ENCODE measurements at places on chromosomes 13 and 19.

DNA sequence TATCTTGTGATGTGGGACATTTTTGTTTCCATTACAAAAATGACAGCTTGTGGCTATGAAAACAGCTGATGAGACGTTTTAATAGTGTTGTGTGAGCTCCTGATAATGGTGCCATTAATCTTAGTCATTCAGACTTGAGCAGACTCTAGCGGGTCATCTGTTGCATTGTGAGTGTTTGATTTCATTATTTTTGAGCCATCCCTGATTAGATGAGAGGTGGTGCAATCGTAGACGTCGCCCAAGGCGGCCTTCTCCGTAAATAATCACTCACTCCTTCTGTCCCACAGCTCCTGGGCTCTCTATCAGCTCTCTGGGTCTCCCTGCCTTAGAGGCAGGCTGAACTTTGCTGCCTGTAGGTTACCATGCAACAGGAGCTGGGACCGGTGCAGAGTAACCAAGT lies 528.0 kb upstream of the SGCG start:
- DNase-seq, result no peak

GRCh38 chr13:30712536-30713532 lies 22.5 kb upstream of the ALOX5AP start:
- no peak for DNase-seq

GRCh38 chr19:47096100-47096704 lies 17.4 kb downstream of the ZC3H4 start:
- DNase-seq, result no peak

GRCh38 chr13:68440874-68441273 lies 1210.7 kb upstream of the PCDH9 start:
- DNase-seq, result no peak

GRCh38 chr13:81781471-81781870 lies 1440.5 kb upstream of the SPRY2 start:
- no peak for DNase-seq

DNA sequence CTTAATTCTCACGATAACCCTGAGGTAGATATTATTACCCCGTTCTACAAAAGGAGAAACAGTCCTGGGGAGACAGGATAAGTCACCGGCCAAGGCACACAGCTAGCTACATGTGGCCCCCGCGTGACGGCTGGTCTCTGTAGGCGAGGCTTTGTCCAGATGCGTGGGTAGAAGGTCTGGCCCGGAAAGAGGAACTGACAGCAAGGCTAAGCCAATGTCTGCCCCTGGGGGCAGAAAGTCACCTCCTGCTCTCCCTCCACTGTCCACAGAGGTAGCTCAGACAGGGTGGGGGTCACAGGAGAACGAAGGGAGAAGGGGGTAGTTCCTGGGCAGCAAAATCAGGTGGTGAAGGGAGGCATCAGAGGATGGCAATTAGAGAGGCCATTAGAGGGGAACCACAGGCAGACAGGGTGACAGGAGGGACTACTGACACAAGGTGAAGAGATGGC lies 1.8 kb downstream of the APOC4 start:
- no peak for DNase-seq

GRCh38 chr13:44101347-44102083 lies 221.8 kb downstream of the LACC1 start:
- DNase-seq, result no peak

- no peak for DNase-seq
Observed at GRCh38 chr13:53038993-53039392, 10.4 kb downstream of the OLFM4 start.

GRCh38 chr19:34317311-34317927 lies 47.6 kb upstream of the GPI start:
- DNase-seq, result no peak

GRCh38 chr13:30745906-30746686 lies 10.8 kb downstream of the ALOX5AP start:
- no peak for DNase-seq

- DNase-seq, result no peak
Observed at GRCh38 chr19:50646074-50646807, 3.0 kb upstream of the C19orf81 start.

DNA sequence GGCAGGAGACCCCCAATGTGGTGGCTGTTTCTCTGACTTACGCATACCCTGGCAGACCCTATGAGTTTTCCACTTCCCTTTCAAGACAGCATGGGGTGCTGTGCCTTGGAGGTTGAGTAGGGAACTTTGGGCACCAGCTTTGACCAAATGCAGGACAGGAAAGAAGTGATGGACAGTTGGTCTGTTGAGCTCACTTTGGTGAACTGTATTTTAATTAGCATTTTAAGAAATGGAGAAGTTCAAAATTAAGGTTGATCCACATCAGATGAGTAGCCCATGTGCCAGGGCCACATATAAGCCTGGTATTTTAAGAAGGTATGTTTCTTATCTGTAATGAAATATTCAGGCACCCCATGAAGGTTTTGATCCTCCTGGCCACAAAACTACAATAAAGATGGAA lies 46.1 kb upstream of the RAP2A start:
- DNase-seq, result no peak

GRCh38 chr13:61162636-61163035 lies 253.0 kb downstream of the PCDH20 start:
- no peak for DNase-seq

DNA sequence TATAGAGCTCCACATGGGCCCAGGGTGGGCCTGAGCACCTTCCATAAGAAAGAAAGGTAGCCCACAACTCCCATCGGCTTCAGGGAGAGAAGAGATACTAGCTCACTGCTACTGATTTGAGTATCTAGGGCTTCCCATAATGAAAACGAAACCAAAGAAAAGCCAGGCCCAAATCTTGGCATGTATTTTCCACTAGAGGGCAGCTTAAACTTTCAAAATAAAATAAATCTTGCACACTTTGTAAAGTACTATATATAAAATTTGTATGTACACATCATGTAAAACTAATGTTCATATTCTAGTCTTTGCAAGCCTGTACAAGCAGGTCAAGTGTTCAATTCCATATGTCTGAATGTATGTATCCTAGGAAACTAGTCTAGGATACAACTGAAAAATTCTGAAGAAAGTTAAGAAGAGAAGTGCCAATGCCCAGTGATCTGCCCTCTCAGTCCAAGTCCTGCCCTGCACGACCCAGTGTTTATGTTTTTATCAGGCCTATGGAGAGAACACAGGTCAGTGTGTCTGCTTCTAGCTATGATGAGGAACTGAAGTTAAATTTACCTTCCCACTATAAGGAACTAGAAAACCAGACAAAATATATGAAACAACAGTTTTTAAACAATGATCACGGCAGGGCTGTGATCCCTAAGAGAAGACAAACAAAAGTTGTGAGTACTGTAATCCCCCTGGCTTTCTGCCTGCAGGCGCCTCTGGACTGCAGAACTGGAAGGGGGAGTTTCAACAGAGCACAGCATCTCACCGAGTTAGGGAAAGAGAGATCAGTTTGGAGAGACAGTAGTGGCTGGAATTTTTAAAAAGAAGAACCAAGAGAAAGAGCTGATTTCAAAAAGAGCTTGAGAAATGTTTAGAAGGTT lies 475.7 kb downstream of the UQCRFS1 start:
- no peak for DNase-seq

GRCh38 chr19:16830679-16831078 lies 1.5 kb downstream of the SIN3B start:
- DNase-seq, result no peak

DNA sequence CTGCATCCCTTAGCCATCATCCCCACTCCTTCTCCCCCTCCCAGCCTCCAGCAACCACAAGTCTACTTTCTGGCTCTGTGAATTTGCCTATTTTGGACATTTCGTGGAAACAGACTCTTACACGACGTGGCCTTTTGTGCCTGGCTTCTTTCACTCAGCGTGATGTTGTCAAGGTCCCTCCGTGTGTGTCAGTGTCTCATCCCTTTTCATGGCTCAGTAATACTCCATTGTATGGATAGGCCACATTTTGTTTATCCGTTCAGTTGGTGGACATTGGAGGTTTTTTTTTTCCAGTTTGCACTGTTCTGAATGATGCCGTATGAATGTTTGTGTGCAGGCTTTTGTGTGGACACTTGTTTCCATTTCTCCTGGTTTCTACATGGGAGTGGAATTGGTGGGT lies 38.0 kb downstream of the BICRA start:
- DNase-seq, result no peak

GRCh38 chr13:94753327-94753726 lies 41.0 kb upstream of the SOX21 start:
- no peak for DNase-seq

DNA sequence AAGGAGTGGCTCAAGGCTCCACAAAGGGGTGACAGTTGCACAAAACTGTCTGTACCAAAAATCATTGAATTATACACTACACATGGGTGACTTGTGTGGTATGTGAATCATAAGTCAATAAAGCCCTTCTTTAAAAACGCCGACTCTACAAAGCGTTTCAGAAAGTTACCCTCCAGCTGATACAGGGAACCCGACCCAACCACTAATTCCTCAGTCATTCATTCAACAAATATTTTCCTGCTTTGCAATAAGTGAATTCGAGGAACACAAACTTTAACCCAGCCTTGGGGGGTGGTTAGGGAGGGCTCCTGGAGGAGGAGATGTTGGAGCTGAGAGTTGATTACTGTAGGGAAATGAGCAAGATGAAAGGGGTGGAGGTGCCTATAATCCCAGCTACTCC lies 32.0 kb downstream of the LTBP4 start:
- no peak for DNase-seq

DNA sequence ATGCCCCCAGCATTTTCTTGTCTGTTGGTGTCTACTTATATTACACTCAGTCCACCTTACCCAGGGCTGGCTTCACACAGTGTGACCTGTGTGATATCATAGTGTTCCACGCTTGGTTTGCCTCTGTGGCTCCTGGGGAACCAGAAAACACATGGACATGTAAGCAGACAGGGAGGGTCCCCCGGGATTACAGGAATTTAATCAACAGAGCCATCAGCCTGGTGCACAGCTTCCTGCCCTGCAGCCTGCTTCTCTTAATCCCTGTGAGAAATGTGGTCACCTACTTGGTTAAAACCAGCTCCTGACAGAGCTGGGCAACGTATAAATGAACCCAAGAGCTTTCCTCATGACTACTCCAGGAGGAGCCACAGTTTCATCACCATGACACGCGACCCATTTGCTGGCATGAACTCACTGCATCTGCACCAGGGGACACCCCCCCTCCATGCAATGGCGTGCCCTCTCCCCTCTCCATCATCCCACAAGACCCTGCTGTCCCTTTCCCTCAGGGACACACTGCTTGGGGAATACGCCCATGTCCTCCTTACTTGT lies 152.1 kb downstream of the UQCRFS1 start:
- no peak for DNase-seq

- DNase-seq, result peak; percentile 10
Observed at GRCh38 chr13:46211116-46211482, 629 bp upstream of the LRRC63 start.

GRCh38 chr13:47747901-47748300 lies 253.2 kb downstream of the SUCLA2 start:
- no peak for DNase-seq

DNA sequence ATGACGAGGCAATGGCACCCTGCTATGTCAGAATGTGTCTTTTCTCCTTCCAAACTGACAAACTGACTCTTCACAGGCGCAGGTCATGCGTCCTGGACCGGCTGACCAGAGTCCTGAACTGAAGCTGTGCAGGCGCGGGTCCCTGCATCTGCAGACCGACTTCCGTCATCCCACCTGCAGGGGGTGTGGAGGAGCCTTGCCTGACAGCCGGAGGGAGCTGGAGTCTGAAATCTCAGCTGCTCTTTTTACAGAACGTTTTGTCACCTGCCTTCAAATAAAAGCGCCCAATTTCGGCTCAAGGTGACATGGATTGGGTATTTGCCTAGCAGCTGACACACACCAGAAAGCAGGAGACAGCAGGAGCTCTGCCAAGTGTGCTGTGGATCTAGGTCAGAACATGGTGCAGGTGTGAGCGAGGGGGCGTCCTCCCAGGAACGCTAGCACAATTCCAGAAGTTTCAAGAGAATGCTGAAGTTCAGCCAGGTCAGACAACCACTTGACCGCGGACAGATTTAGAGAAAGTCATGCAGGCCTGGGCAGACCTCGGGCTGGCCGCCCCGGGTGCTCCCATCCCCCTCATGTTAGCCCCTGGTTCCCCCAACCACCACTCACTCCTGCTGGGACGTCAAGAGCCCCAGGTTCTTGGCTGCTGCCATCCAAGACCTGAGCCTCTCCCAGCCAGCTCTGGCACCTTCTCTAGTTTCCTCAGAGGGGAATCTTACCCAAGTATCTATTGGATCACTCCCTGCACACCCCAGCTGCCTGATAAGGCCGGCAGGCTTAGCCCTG lies 32.8 kb downstream of the ELL start:
- DNase-seq, result no peak
